Small intestine (tissue), 16 donors: ENCODE measurements at places on chromosomes 3 and 15.

DNA sequence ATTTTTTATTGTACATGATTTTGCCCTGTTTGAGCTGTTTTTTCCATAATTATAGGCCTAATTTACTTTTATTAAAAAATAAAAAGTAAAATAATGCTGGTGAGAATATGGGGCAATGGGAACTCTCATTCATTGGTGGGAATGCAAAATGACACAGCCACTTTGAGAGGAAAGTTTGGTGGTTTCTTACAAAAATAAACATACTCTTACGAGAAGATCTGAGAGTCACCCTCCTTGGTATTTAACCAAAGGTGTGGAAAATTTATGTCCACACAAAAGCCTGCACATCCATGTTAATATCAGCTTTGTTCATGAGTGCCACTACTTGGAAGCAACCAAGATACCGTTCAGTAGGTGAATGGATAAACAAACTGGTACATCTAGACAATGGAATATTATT, 9.8 kb downstream of the MUC13 start:
- no peak for DNase-seq

DNA sequence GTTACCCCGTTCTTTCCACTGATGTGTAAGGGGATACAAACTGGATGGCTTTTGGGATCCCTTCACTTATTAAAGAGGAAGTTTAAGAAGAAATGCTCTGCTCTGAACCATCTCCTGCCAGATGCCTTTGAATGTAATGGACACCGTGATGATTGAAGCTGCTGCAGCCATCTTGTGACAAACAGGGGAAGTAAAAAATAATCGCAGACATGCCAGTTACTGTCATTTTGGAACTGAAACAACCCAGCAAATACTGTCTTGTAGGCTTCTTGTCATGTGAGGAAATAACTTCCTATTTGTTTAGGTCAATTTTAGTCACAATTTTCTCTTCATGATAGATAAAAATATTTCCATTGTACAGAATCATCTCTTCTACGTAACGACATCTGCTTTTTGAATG, 224.0 kb downstream of the CHL1 start:
- no peak for DNase-seq

DNA sequence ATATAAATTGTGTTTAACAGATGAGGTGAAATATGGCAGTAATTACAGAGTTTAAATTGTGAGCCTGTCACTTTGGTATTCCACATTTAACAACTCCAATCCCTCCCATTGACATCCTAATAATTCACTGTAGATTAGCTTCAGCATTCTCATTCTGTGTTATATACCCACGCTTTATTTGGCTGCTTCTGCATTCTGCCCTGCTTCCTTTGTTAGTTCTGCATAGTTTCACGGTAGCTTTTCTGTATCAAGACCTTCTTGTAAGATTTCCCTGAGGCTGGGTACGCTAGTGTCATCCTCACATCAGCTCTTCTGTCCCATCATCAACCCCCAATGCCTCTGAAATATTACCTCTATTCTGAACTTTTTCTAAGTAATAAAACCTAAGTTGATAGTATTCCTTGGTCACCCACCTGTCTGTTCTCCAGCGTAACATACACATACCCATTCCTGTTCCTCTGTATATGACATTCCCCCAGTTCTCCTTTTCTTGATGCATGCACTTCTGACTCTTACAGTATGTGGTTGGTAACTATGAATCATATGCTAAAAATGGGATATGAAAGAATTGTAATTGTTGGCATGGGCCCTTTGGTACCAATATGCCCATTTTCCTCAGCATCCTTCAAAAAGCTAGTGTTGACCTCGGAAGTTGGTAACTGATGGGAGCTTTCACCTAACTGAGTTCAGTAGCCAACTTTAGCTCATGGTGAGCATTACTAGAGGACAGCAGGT, 171.2 kb downstream of the KLHL25 start:
- no peak for DNase-seq

- DNase-seq: peak; percentile 17
These were observed 8.7 kb upstream of the LMCD1 start for GRCh38 chr3:8492744-8493511.

- no peak for DNase-seq
These were observed 211.9 kb downstream of the MYRIP start for GRCh38 chr3:40021338-40021737.

GRCh38 chr15:25683911-25684310, 179.2 kb downstream of the ATP10A start:
- no peak for DNase-seq
